Mesendoderm (in vitro differentiated cells): ENCODE measurements at places on chromosomes 7 and 10.

DNA sequence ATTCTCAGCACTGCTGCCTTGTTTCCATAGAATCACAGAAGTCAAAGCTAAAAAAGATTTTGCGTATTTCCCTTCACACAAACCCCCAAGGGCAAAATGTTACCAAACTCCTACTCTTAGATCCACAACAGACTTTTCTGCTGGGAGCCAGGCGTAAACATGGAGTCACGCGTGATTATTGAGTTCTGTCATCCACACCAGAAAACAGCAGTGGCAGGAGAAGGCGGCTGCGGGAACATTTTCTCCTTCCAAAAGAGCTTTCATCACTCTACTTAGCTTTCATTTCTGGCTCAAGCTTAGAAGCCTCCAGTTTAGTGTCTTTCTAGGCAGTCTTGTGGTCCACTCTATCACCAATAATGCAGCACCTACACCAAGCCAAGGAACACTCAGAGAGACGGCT is 712.9 kb upstream of the NRP1 start:
- DNase-seq: no peak
- H3K27me3 ChIP-seq: no peaks in the 10 kb centered on the region
- no peak overlapping the region for H3K4me3 ChIP-seq
- no peaks in the 10 kb centered on the region for H3K4me1 ChIP-seq
- no peaks in the 10 kb centered on the region for H3K36me3 ChIP-seq
- H3K27ac ChIP-seq: no peak overlapping the region

DNA sequence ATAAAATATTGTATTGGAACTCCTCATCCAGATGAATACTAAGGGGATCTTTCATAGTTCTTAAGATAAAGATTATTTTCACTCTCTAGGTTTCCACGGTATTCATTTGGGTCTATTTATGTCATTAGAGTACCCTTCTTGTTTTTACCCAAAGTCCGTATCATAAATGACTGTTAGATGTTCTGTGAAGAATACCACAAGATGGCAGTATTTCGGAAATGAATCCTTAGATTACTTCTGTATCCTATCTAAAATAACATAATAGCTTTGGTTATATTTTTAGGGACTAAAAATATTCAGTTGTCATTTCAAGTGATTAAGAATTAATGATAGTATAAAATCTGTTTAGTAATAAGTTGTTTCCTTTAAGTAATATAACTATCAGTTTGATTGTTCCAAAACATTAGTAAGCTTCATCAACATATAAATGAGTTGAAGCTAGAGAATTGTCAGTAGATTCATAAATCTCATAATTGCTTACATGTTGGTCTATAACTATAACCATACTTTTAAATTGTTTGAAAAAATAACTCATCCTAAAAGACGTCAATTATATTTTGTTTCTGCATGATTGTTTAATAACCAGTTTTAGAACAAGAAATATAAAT is 337.5 kb upstream of the KCND2 start:
- H3K27me3 ChIP-seq: no peaks in the 10 kb centered on the region
- H3K4me3 ChIP-seq: no peak overlapping the region
- DNase-seq: peak; percentile 40
- H3K4me1 ChIP-seq: no peaks in the 10 kb centered on the region

DNA sequence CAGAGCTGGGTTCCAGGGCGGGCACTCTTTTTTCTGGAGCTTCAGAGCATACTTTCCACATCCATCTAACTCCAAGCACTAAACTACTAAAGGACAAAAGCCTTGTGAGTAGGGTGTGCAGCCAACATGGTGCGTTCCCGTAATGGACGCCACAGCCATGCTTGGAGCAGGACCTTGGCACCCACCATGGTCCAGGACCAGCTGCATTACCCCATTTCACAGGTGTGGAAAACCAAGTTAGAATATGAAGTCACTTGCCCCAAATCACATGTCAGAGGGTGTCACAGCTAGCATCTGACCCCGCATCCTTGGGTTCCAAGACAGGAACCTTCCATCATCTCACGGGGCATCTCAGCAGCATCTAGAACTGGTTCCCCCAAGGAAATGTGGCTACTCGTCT is 112.4 kb downstream of the SMURF1 start:
- H3K27ac ChIP-seq: no peak overlapping the region
- no peaks in the 10 kb centered on the region for H3K4me1 ChIP-seq
- H3K36me3 ChIP-seq: peaks cover 31% of the 10 kb centered on the region
- DNase-seq: no peak
- H3K27me3 ChIP-seq: no peaks in the 10 kb centered on the region

DNA sequence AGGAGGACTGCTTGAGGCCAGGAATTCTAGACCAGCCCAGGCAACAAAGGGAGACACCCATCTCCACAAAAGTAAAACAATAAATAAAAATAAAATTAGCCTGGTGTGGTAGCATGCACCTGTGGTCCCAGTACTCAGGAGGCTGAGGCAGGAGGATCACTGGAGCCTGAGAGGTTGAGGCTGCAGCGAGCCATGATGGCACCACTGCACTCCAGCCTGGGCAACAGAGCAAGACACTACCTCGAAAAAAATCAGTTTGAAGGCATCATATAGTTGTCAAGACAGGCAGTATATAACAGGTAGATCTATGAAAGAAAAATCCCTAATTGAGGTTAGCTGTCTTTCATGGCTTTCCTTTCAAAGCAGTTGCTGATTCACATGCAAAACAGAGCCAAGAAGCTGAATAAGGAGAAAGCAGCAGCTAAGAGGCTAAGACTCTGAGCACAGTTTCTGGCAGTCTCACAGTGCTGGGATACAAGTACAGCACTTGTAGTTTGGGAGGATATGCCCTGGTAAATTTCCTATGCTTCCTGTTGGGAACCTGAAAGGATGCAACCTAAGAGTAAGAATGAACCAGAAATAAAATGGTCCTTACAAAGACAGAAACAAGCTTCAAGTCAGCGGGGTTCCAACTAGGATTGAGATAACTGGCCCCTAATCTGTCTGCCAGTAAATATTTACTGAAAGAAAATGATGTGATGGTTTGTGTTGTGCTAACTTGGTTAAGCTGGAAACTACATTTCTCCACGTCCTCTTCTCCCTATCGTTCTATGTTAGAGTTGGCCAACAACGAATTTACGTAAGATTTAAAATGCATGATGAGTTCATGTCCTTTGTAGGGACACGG is 368.5 kb upstream of the HPS1 start:
- H3K27me3 ChIP-seq: no peaks in the 10 kb centered on the region
- peak; percentile 37 for DNase-seq
- no peaks in the 10 kb centered on the region for H3K4me1 ChIP-seq
- H3K36me3 ChIP-seq: no peaks in the 10 kb centered on the region
- H3K4me3 ChIP-seq: no peak overlapping the region
- H3K27ac ChIP-seq: no peak overlapping the region

GRCh38 chr10:129631006-129631405 is 164.0 kb downstream of the MGMT start:
- no peaks in the 10 kb centered on the region for H3K4me1 ChIP-seq
- no peak overlapping the region for H3K4me3 ChIP-seq
- H3K27me3 ChIP-seq: no peaks in the 10 kb centered on the region
- no peaks in the 10 kb centered on the region for H3K36me3 ChIP-seq

DNA sequence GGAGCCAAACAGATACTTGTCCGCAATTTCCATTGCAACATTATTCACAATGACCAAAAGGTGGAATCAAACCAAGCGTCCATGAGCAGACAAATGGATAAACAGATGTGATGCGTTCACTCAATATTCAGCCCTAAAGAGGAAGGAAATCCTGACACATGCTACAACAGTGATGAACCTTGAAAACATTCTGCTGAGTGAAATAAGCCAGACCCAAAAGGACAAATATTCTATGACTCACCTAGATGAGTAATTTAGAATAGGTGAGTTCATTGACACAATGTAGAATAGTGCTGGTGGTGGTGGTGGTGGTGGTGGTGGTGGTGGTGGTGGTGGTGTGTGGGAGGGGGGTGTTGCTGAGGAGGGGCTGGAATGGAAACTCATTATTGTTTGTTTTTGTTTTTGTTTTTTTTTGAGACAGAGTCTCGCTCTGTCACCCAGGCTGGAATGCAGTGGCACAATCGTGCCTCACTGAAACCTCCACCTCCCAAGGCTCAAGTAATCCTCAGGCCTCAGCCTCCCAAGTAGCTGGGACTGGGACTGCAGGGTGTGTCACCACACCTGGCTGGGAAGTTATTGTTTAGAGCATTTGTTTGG is 28.6 kb downstream of the SMKR1 start:
- H3K27me3 ChIP-seq: no peaks in the 10 kb centered on the region
- H3K4me3 ChIP-seq: no peak overlapping the region
- peak; percentile 53 for DNase-seq
- H3K4me1 ChIP-seq: peaks cover 8% of the 10 kb centered on the region

- no peak overlapping the region for H3K4me3 ChIP-seq
- no peaks in the 10 kb centered on the region for H3K27me3 ChIP-seq
- no peak for DNase-seq
These were observed 42.4 kb upstream of the ZMYND11 start for GRCh38 chr10:92846-93245.

DNA sequence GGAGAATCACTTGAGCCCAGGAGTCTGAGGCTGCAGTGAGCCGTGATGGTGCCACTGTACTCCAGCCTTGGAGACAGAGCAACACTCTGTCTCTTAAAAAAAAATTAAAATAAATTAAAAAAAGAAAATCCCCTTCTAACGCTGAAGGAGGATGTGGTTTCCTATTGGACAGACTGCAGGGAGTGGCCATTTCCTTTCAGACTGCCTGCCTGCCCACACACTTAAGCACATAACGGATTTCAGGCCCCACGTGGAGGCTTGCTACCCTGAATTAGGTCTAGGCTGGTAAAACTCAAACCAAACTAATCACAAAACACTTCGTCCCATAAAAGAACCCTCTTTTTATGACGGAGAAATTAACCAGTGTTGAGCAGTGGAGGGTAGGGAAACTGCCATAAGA is 34.0 kb downstream of the GATA3 start:
- no peak overlapping the region for H3K27ac ChIP-seq
- no peaks in the 10 kb centered on the region for H3K27me3 ChIP-seq
- no peak overlapping the region for H3K4me3 ChIP-seq
- H3K36me3 ChIP-seq: no peaks in the 10 kb centered on the region
- H3K4me1 ChIP-seq: no peaks in the 10 kb centered on the region

- no peak overlapping the region for H3K4me3 ChIP-seq
- H3K36me3 ChIP-seq: no peaks in the 10 kb centered on the region
- H3K27ac ChIP-seq: no peak overlapping the region
These were observed 32.8 kb downstream of the IL15RA start for GRCh38 chr10:5944389-5945189.
